Renal cortex interstitium (tissue), 15 donors: ENCODE measurements at places on chromosomes 2 and 18. TPM values are rescaled to one million over a fixed set of nuclear protein-coding genes. Genes with fewer than 3 reads are reported as not detected.

DNA sequence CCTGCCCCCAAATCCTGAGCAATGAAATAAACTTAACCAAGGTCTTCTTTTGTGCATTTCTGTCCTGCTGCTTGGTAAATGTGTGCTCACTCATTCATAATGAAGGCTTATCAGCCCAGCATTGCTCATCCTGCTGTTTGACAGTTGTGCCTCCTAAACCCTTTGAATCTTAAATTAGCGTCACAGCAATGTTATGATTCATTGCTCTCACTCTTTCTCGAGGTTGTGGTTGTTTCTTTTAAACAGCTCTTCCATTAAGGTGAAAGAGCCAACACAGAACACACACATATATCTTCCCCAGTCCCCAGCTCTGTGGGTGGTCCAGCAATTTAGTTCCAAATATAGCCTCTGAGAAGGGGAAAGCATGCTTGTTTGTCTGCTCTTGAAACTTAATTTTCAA lies 84.0 kb downstream of the EVA1A start:
- DNase-seq = peak; percentile 51

DNA sequence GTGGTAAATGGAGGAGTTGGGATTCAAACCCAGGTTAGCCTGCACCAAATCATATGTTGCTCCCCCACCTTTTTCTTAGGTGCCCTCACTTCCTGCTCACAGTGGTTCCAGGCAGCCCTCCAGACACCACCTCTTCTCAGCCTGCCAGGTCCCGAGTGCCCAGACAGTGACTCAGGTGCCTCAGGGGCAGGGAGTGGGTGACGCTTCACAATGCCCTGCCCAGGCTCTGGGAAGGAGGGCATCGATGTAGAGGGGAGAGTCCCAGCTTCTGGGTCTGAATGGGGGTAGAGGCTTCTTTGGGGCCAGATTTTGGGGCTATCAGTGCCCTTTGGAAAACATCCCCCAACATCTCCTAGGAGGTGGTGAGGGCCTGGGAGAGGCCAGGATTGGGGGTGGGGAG lies 5.2 kb upstream of the DNAJB2 start:
- no peak for DNase-seq

Gene HOXD1
- 10.4 TPM for polyA plus RNA-seq

DNA sequence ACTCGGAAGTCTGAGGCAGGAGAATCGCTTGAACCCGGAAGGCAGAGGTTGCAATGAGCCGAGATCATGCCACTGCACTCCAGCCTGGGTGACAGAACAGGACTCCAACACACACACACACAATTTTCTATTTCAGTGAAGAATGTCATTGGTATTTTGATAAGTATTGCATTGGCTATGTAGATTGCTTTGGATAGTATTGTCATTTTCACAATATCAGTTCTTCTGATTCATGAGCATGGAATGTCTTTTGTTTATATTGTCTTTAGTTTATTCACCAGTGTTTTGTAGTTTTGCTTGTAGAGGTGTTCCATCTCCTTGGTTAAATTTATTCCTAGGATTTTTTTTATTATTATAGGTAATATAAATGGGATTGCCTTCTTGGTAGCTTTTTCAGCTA lies 693.4 kb upstream of the SYT4 start:
- no peak for DNase-seq

Gene DYNC2LI1
- 52.0 TPM for polyA plus RNA-seq

DNA sequence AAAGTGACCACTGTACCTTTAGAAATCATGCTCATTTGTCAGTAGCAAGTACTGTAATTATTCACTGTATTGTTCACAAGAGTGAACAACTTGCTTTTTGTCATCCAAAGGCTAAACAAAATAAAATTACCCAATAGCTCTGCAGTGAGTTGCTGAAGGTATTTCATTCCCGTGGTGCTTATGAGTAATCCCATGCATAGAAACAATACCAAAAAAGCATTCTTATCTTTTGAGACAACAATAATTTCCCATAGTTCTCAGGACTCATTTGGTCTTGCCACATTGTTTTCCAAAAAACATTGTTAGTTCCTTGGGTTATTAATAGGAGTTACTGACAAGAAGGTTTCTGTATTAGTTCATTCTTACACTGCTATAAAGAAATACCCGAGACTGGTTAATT lies 503.2 kb upstream of the FAM98A start:
- no peak for DNase-seq

- DNase-seq = peak; percentile 90
Measured at GRCh38 chr2:11477994-11478393, 12.0 kb upstream of the E2F6 start.

DNA sequence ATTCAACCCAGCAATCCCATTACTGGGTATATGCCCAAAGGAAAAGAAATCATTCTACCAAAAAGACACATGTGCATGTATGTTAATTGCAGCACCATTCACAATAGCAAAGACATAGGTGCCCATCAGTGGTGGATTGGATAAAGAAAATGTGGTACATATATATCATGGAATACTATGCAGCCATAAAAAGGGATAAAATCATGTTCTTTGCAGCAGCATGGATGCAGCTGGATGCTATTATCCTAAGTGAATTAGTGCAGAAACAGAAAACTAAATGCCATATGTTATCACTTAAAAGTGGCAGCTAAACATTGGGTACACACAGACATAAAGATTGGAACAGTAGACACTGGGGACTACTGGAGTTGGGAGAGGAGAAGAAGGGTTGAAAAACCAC lies 82.2 kb downstream of the MYO3B start:
- DNase-seq = no peak
